ENCODE measurements at places on chromosomes 6 and 20. TPM values are rescaled to one million over a fixed set of nuclear protein-coding genes. Genes with fewer than 3 reads are reported as not detected.

GMPR gene
- 17.6 TPM for total RNA-seq

DNA sequence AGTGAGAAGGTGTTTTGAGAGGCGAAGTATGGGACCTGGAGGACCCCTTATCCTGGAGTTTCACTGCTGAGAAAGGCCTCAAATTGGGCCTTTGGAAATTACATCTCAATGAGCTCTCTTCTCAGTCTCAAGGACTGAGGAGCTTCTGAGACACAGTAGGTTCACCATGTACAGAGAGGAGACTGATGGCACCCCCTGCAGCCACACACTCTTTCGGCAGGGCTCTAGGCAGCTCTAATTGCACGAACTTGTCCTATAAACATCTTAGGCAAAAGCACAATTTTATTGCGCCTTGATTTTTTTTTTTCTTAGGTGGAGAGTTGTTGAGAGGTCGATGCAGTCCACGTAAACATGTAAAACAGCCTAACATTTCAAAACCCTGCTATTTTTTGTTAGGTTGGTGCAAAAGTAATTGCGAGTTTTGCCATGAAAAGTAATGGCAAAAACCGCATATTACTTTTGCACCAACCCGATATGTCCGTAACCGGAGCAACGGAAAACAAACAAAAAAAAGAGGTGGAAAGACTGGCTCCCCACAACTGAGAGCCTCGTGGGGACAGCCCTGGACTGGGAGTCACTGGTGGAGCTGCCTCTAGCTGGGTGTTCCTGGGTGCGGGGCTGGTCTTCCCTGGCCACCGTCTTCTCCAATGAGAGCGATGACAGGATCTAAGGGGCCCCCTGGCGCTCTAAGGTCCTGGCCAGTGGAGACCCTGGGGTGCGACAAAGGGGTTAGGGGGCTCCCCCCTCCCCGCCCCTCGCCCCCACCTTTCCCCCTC lies 84.0 kb upstream of the EYA2 start:
- no peak for DNase-seq

DNA sequence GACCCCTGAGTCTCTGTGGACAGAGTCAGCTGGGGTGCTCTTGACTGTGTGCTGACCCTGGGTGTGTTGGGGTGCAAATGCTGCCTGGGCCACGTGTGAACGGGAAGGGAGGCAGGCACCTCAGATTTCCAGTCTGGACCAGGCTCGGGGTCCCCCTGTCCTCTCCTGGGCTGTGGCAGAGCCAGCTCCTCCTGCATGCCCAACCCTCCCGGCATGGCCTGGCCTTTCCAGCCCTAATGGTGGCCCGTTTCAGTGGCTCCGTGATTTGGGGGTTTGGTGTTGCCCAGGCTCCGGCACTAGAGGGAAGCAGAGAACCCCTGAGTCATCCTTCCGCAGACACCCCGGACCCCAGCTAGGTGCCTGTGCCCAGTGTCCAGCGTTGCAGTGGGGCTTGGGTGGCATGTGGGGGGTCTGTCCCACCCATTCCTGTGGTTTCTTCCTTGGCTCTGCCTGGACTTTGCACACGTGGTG lies 9.1 kb downstream of the RBM38 start:
- DNase-seq, result no peak

DNA sequence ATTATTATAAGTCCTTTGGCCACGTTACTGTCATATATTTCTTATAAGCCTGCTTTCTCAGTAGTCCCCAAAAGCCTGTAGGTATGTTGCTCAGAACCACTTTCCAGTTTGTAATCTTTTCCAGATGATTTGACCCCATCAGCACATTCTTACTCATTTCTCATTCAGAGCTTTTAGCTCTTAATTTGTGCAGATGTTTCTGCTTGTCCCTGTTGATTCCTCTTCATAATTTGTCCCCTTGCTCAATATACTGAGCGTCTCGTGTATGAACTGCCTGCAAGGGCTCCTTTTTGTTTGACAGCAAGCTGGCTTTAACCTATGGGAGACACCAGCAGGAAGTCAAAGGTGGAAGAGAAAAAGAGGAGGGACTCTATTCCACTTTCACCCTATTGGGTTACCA lies 733.8 kb upstream of the GJE1 start:
- no peak for DNase-seq

DNA sequence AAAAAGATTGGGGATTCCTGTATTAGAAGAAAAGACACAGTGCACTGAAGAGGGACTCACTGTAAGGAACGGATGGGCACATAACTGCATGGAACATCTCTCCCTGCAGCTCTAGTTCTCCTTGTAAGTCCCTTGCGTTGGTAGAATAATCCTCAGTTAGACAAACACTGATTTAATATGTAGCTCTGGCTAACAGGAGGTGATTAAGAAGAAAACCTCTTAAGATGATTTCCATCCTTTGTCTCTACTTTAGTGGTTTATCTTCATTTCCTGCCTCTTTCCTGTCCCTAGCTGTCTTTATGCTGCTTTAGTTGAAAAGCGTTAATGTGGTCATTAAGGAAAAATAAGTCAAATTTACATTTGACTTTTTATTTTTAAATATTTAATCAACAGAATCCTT lies 86.6 kb downstream of the SLC16A10 start:
- DNase-seq, result no peak

DEFB123 gene
- total RNA-seq, result not detected

- DNase-seq, result no peak
Observed at GRCh38 chr6:113625850-113626249, 231.3 kb upstream of the MARCKS start.

- no peak for DNase-seq
Observed at GRCh38 chr20:13344671-13345070, 123.6 kb downstream of the ISM1 start.

GRCh38 chr6:114747995-114748625 lies 405.3 kb upstream of the HS3ST5 start:
- DNase-seq, result no peak

GGTLC1 gene
- total RNA-seq, result 105 TPM

- no peak for DNase-seq
Observed at GRCh38 chr20:12198281-12198680, 280.6 kb downstream of the BTBD3 start.

DNA sequence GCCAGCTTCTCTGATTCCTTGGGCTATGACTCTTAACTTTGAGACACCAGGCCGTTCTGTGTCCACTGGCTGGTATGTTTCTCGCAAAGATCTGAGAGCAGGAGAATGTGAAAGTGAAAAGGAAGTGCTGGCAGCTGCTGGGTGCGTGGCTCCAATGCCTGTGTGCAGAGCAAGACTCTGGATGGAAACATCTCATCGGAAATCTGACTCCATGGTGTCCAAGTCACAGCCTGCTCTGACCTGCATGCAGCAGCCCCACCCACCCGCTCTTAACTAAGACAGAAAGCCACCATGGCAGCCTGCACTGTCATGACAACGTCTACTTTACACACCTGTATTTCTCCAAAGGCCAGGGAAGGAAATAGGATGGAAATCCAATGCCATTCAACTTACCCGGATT lies 66.3 kb upstream of the MPC1 start:
- no peak for DNase-seq

DNA sequence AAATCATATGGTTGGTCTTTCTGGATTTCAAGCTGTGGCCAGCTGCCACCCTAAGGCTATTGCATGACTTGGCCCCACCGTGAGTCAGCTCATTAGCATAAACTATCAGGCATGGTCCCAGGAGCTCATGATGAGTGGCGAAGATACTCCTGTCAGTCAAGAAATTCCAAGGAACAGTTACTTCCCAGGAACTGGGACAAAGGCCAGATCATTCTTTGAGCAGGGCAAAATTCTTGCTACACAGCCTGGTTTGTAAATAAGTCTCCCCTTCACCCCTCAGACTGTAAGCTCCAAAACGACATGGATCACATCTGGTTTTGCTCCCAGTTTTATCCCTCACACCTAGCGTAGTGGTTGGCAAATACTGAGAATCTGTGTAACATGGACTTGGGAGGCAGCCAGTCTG lies 33.0 kb upstream of the KIAA1586 start:
- DNase-seq, result no peak

DNA sequence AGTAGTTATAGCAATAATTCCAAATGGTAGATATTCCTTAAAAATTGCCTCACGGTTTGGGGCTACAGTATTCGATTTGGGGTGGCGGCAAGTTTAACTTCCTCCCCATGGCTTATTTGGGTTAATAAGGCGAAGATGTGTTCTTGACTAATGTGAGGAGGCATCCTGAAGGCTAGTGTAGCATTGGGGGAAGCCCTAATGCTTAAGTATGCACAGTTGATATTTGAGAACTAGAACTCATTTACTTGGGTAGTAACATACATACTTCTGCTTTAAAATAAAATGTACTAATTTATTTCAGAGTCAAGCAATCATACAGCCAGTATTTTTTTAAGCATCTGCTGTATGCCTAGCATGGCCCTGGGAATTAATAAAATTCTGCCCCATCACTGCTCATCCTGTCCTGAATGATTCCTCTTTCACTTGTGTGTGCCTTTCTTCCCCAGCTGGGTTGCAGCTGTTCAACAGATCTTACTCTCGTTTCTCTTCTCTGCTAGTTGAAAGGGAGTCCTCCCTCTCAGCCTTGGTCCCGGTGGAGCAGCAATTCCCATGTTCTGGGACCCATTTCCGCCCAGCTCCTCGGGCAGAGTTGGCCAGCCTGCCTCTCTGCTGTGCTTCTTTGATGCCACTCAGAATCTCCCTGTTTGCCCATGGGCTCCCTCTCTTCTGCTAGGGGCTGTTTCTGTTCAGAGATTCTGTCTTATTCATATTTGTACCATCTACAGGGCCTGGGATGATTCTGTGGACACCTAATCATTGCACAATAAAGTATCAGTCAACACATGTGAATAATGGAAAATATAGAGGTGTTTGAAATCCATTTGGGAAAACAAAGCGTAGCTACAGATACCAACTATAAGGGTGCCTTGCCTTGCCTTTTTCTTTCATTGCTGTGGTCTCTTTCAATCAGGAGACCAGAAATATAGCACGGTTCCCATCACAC lies 104.8 kb downstream of the ARID1B start:
- DNase-seq, result no peak

DNA sequence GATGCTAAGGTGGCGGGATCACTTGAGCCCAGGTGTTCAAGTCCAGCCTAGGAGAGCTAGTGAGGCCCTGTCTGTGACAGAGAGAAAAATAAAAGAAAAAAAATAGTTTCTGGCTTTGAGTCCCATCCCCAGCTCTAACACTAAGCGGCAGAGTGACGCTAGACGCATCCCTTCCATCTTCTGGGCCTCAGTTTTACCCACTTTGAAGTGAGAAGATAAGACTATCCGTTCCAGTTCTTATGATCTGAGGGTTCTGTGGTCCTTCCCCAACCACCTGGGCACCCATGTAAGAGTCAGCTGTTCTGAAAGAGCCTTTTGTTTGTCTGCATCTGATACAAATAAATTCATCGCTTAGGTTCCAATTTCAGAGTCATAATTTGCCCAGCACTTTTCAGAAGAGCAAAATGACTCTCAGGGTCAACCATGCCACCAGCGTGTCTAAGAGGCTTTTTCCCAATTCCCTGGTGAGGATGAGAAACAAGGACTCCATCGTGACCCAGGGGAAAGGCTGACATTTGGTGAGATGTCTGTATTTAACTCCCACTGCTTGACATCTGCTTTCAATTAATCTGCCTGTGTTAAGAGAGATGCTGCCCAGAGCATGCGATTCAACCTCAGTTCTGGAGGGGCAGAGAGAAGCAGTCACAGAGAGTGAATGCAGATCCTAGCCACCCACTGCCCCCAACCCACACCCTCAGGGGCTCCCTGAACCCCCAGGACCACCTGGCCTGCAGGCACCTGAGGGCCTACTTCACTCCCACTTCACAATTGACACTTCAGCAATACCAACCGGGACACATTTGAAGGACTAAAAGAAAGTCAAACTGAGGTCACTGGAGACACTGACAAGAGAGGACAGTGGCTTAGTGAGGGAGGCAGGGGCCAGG lies 131.6 kb upstream of the TOP1 start:
- no peak for DNase-seq

TOP1 gene
- 67.6 TPM for total RNA-seq

DNA sequence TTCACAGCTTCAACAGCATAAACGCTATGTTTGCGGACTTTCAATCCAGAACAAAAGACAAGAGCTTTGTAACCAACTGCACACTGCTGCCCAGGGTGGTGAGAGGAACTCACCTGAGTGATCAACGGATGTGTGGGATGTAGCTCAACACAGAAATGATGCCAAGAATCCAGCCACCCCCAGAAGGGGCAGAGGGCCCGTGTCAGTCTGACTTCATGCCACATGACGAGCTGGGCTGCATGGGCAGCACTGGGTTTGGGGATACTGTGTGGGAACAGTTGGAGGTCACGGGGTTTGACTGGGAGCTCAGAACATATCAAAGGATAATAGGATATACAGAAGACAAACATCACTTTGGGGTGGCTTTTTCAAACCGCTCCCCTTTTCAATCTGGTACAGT lies 79.4 kb upstream of the TRAF3IP2 start:
- DNase-seq, result no peak

DNA sequence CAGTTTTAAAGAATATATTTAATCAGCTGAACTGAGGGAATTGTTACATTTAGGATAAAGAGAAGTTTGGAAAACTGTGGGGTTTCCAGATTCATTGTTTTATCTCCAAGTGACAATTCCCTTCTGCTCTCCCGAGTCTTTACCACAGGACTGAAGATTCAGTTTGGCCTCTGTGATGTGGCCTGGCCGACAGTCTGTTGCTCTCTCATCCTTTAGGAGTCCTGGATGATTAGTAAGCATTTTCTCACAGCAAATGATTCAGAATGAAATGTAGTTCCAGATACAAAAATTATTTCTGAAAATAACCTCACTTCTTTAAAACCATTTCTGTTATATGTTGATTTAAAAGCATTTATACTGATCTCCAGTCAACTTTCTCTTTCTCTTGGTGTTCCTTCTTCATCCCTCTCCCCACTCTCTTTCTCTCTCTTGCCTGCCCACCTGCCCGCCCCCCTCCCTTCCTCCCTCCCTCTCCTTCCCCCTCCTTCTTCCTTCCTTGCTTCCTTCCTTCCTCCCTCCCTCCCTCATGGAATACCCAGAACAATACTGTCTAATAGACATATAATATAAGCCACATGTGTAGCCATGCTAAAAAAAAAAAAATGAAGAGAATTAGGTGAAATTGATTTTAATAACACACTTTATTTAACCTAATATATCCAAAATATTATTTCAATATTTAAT lies 254.9 kb downstream of the PRL start:
- no peak for DNase-seq

DNA sequence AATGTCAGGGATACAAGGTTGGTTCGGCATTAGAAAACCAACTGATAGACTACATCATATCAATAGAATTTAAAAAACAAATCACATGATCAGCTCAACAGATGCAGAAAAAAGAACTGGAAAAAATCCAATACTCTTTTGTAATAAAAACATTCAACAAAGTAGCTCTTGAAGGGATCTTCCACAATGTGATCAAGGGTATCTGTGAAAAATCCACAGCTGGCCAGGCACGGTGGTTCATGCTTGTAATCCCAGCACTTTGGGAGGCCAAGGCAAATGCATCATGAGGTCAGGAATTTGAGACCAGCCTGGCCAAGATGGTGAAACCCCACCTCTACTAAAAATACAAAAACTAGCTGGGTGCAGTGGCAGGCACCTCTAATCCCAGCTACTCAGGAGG lies 63.1 kb downstream of the ASCC3 start:
- no peak for DNase-seq

- peak; percentile 68 for DNase-seq
Observed at GRCh38 chr6:157989541-157990289, 8.1 kb downstream of the SYNJ2 start.

SPATS1 gene
- total RNA-seq, result not detected

PNPLA1 gene
- total RNA-seq, result 0.35 TPM
